Activated T-helper 1 cell treated with anti-CD3 and anti-CD28 coated beads, Interleukin-12 subunit alpha, Interleukin-12 subunit beta, Interleukin-2, Interleukin-4 antibody, amounts not matched to agents 30 ng/mL and 10 ng/mL and 1 ng/mL, durations not matched to agents 14 hours and 24 hours and 36 hours (primary cell): ENCODE measurements at places on chromosomes 6 and 20.

GRCh38 chr20:58880994-58881752 is 28.7 kb downstream of the GNAS start:
- no peak overlapping the region for H3K4me3 ChIP-seq
- peaks cover 2% of the 10 kb centered on the region for H3K27me3 ChIP-seq
- DNase-seq: no peak
- H3K36me3 ChIP-seq: no peaks in the 10 kb centered on the region
- H3K27ac ChIP-seq: no peak overlapping the region
- peaks cover 28% of the 10 kb centered on the region for H3K4me1 ChIP-seq

GRCh38 chr6:143038833-143039232 is 21.9 kb upstream of the AIG1 start:
- H3K4me3 ChIP-seq: no peak overlapping the region
- H3K27ac ChIP-seq: no peak overlapping the region
- no peaks in the 10 kb centered on the region for H3K27me3 ChIP-seq
- peaks cover 20% of the 10 kb centered on the region for H3K4me1 ChIP-seq

DNA sequence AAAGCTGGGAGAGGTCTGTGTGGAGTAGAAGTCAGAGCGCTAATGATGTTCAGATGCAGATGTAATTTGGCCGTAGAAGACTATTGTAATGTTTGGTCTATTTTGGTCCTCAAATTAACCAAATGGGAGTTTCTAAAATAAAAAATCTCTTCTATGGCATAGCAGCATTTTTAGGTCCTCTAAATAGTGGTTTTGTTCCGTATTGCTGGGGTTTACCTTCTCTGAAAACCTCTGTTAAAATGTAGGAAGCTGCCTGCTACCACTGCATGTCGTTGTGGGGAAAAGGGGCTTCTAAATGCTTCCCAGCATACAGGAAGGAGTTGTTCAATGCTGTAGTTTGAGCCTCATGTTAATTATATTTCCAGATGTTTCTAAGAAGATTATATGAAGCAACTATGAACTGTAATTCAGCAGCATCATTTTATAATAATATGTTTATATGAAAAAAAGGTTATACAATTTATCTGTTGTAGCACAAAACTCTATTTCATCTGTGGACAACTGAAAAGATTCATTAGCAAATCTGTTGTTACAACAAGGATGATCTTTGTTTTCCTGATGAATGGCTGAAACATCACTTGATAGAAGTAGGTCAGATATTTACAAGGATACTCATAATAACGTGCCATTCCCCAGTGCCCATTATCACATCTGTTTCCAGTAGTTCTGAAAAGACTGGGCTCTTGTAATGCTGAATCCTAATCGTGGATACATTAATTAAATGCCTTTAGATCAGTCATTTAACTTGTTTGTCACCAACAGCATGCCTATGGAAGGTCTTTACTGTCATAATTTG is 256.6 kb downstream of the TBC1D7 start:
- peaks cover 8% of the 10 kb centered on the region for H3K27me3 ChIP-seq
- no peak overlapping the region for H3K27ac ChIP-seq
- no peaks in the 10 kb centered on the region for H3K4me1 ChIP-seq
- H3K4me3 ChIP-seq: no peak overlapping the region
- DNase-seq: no peak

GRCh38 chr6:70221025-70221714 is 81.7 kb downstream of the COL9A1 start:
- no peak overlapping the region for H3K27ac ChIP-seq
- peaks cover 4% of the 10 kb centered on the region for H3K27me3 ChIP-seq
- no peak overlapping the region for H3K4me3 ChIP-seq
- no peaks in the 10 kb centered on the region for H3K4me1 ChIP-seq
- H3K36me3 ChIP-seq: no peaks in the 10 kb centered on the region

DNA sequence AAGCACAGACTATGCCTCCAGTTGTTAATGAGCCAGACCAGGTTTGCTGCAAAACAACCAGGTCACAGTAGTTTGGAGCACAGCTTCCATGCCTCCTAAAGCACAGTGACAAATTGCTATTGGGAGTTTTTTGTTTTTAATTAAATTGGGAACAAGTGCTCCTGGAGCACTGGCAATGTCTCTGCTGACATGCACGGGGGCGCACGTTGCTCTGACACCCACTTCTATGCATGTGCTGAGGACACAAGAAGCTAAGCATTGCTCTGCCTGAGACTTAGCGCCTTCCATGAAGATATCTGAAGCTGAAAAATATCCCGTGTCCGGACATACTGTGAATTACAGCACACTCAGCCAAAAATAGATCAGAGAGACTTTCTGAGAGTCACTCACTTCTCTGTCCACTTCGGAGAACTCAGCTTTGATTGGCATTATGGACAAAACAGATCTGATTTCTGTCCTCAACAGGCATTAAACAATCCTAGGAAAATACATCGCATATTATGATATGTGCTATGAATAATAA is 18.6 kb upstream of the GGTLC1 start:
- H3K27ac ChIP-seq: no peak overlapping the region
- H3K4me1 ChIP-seq: no peaks in the 10 kb centered on the region
- H3K36me3 ChIP-seq: no peaks in the 10 kb centered on the region
- DNase-seq: no peak

DNA sequence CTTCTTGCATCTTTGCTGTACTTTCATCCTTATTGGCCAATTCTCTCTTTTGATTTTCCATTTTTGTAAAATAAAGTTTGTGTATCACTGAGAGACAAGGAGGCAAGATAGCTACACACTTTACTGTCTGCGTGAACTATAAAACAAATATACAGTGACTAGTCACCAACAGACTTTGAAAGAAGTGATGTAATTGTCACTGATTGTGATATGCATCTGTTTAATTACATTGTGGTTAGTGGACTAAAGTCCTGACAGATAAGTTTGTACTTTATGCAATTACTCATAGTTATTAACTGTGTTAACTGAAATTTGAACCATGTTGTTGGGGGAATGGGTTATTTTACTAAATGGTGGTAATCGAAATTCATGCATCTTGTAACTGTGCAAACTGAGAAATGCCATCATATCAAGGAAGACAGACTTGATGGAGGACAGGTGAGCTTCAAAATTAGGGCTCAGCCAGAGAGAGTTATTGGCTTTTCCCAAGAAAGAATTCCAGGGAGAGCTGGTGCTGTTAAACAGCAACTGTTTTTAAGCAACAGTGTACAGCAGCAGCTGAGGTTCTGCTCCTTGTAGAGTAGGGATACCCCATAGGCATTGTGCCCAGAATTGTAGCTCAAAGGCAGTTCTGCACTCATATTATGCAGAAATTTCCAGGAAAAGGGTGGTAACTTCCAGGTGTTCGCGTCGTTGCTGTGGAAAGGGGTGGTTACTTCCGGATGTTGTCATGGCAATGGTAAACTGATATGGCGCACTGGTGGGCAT is 62.9 kb downstream of the EFHC1 start:
- H3K36me3 ChIP-seq: peaks cover 3% of the 10 kb centered on the region
- H3K27me3 ChIP-seq: peaks cover 9% of the 10 kb centered on the region
- no peak overlapping the region for H3K4me3 ChIP-seq
- DNase-seq: no peak

- peaks cover 5% of the 10 kb centered on the region for H3K36me3 ChIP-seq
- peak overlapping the region; percentile 72 for H3K4me3 ChIP-seq
Measured at GRCh38 chr6:474453-475185, 83.1 kb downstream of the IRF4 start.

DNA sequence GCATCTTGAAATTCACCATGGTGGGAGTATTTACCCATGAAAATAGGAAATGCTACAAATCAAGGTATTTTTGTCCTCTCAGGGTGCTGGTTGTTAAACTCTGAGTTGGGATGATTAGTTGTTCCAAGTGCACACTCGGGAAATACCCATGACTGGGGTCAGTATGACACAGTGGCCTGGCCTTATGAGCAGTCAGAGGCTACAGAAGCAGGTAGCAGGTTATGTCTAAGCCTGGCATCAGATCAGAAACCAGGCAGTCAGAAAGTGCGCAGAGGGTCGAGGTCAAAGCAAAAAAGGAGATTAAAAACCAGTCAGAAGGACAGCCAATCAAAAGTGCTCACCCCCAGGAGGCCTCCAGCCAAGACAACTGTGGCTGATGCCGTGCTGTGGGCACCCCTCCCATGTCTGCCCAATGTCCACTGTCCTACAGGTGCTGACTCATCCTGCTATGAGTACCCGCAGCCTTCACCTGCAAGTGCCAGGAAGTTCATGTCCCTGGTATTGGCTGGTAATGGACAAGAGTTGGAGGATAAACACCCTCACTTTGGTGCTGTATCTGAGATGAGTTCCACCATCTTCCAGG is 117.4 kb upstream of the SLC24A3 start:
- DNase-seq: no peak
- no peaks in the 10 kb centered on the region for H3K27me3 ChIP-seq
- H3K36me3 ChIP-seq: no peaks in the 10 kb centered on the region
- no peaks in the 10 kb centered on the region for H3K4me1 ChIP-seq
- no peak overlapping the region for H3K4me3 ChIP-seq
- no peak overlapping the region for H3K27ac ChIP-seq

DNA sequence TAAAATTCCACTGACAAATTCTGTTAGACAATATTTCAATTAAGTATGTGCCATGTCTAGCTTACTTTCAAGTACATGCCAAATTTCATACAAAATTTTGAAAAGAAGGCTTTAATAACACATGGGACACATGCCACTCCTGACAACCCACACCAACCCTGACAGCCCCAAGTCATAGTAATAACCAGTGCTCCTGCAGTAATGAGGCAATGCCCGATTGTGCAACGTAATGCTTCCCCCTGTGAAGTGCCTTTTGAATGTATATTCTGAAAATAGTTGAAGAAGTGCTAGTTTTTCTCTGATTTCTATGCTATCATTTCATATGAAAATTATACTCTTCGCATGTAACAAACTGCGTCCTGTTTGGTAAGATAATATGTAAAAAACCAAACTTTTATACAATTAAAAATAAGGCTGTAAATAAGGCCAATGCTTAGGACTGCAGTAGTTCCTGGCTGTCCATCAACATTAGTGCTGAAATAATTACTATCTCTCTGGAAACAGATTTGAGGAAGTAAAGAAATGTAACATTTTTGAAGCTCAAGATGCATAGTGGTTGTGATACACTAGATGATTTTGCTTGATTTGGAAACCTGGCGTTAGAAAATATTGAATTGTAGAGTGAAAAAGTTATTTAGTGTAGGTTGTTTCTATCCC is 125.8 kb upstream of the BCLAF1 start:
- no peak overlapping the region for H3K27ac ChIP-seq
- H3K4me1 ChIP-seq: peaks cover 4% of the 10 kb centered on the region
- no peaks in the 10 kb centered on the region for H3K36me3 ChIP-seq
- H3K4me3 ChIP-seq: no peak overlapping the region
- DNase-seq: no peak

DNA sequence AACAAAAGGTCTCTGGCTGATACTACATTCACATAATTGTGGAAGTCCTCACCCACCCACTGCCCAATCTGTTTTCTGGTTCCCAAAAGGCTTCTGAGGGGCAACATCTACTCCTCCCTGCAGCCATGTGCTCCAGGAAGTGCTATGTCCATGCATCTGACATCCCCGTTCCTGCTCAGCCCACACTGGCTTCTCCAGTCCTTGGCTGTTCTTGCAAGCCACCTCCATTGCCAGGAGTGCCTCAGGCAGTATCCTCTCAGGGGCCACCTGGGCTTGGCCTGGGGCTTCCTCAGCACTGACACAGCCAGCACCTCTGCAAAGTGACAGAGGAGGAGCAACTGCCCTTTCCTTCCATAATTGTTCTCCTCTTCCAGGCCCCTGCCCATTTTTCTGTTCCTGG is 18.3 kb downstream of the ARHGAP18 start:
- H3K4me1 ChIP-seq: peaks cover 76% of the 10 kb centered on the region
- H3K27ac ChIP-seq: no peak overlapping the region
- H3K36me3 ChIP-seq: peaks cover 9% of the 10 kb centered on the region
- no peak for DNase-seq
- H3K27me3 ChIP-seq: no peaks in the 10 kb centered on the region

DNA sequence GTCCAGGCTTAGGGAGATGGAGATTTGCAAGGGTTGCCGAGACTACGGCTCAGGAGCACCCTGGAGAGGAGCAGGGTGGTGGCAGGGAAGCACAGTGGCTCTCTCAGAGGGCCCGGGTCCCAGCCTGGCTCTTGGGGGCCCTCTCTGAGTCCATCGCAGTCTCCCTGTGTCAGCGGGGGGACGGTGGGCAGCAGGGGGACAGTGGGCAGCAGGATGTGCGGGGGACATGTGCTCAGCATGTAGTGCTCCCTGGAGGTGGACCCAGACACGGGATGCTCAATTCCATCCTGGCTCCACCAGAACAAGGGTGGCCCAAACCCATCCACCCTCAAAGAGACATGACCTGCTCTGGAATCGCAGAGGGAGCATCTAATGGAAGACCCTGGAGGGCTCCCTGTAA is 43.0 kb upstream of the ZBP1 start:
- no peak overlapping the region for H3K27ac ChIP-seq
- H3K4me1 ChIP-seq: peaks cover 2% of the 10 kb centered on the region
- H3K27me3 ChIP-seq: no peaks in the 10 kb centered on the region
- no peak for DNase-seq
